ENCODE measurements at places on chromosomes 6 and 20.
A peak's percentile ranks its signal among the peaks of the same experiment; 100 is the strongest.

GRCh38 chr6:143325379-143326140 lies 124.9 kb downstream of the ADAT2 start:
- no peak for DNase-seq

GRCh38 chr20:19368351-19368750 lies 155.9 kb downstream of the SLC24A3 start:
- DNase-seq, result no peak

DNA sequence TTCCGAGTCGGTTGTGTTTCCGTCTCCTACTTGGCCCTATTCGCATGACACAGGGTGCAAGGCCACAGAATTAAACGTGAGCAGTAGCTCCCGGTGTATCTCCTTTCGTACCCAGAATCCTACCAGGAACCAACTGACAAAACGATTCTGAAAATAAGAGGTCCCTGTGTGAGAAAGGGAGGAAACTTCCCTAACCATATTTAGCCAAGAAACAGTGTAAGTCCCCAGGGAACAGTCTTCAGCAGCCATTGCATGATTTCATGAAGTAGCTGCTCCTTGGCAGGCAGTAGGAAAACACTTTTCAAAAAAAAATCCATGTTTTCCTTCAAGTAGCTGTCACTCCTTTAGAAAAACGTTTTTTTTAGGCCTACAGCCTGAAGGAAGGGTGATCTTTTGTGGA lies 46.9 kb downstream of the PDE10A start:
- DNase-seq, result no peak

- no peak for DNase-seq
Observed at GRCh38 chr6:125078602-125079321, 74.8 kb upstream of the TPD52L1 start.

DNA sequence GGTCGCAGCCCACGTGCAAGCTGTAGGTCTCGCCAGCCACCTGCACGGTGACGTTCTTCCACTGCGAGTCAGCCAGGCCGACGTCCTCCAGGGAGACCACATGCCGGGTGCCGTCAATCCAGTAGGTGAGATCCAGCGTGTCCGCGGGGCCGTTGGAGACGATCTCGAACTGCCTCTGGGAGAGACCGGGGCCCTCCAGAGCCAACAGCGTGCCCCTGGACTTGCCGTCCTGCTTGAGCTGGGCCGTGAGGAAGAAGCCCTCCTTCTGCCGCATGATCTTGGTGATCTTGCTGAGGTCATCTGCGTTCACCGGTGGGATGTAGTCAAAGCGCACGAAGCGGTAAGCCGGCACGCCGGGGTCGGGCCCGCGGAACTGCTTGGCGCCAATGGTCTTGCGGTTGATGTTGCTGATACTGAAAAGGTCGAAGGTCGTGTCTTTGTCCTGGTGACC lies 5.1 kb downstream of the THBS2 start:
- no peak for DNase-seq

DNA sequence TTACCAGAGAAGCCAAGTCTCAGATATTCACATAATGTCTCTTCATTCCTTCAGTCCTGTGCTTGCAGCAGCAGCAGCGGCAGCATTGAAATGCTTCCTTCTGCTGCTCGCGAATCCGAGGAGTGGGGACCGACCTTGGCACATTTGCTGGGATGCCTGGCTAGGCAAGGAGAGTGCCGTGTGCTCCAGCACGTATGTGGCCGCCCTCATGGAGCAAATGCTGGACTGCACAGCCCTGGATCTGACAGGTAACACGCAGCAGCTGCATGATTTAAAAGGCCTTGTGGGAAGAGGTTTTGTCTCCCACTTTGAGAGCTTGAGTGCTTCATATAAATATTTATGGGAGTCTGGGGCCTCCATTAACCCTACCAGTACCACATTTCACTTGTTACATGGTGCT lies 9.9 kb downstream of the MAFB start:
- DNase-seq, result no peak

DNA sequence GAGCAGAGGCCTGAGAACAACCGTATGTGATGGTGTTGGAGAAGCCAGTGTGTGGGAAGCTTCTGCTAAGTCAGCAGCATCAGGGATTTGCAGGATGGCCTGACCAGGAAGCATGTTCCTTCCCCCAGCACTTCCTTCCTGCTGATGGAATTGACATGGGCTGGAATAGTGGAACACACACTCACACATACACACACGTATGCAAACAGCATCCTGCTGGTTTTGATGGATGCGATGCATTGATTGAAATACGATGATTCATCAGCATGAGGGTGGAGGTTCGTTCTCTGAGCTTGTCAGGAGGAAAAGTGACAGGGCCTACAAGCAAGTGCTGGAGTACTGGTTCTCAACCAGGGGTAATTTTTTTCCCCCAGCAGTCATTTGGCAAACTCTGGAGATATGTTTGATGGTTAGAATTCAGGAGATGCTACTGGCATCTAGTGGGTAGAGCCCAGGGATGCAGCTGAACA lies 229.1 kb downstream of the NFATC2 start:
- DNase-seq, result no peak

GRCh38 chr6:167811442-167812087 lies 15.1 kb upstream of the AFDN start:
- no peak for DNase-seq

- DNase-seq, result no peak
Observed at GRCh38 chr20:37988306-37988954, 44.8 kb downstream of the TTI1 start.

DNA sequence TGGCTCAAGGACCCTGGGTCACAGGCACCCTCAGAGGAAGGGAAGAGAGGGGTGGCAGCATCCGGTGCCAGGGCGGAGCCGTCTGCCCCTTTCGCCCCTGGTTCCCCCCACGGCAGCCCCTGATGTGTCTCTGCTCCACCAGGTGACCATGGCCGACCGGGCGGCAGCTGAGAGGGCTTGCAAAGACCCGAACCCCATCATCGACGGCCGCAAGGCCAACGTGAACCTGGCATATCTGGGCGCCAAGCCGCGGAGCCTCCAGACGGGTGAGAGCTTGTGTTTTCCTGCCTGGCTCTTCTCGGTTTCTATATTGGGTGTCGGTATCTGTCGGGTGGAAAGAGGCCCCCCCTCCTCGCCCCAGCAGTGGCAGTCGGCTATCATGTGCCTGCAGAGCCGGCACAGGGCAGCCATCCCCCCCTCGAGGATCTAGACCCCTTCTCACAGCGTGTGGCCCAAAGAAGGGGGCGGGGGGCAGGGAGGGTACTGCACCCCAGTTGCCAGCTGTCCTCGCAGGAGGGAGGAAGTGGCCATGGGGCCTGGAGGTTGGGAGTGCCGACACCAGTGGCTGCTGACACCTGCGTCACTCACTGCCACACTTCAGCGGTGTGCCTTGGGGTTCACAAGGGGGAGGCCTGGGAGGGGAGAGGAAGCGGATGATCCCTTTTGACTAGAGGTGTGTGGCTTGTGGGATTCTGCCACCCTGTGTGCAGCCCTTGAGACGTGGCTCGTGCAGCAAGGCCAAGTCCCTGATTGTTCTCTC lies 1.5 kb downstream of the RBM38 start:
- peak; percentile 80 for DNase-seq
